Stimulated activated CD4-positive, alpha-beta T cell treated with anti-CD3 and anti-CD28 coated beads, Interleukin-1b, Interleukin-23, amount 100 ng/mL, for 1 hour (primary cell): ENCODE measurements at places on chromosomes 5 and 9.

DNA sequence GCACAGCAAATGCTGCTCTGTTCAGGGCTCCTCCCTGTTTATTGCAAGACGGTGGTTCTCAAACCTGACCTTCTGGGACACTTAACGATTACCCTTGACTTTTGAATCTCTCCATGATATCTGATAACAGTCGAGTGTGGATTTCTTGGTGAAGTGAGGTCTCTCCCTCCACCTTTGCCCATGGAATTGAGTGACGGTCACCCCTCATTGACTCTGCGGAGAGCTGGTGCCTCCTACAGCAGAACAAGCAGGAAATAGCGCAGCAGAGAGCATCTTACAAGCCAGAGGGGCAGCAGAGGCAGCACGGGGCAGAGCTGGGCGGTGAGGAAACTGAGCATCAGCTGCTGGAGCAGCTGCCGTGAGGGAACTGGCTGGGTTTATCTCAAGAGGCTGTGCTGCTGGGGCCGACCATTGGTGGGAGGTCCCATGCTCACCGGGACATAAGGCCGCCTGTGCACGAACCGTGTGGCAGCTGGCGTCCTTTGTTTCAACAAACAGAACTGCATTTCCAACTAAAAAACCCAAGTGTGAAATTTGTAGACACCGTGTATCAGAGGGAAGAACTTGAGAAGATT lies 189.8 kb downstream of the MTRR start:
- DNase-seq: no peak

DNA sequence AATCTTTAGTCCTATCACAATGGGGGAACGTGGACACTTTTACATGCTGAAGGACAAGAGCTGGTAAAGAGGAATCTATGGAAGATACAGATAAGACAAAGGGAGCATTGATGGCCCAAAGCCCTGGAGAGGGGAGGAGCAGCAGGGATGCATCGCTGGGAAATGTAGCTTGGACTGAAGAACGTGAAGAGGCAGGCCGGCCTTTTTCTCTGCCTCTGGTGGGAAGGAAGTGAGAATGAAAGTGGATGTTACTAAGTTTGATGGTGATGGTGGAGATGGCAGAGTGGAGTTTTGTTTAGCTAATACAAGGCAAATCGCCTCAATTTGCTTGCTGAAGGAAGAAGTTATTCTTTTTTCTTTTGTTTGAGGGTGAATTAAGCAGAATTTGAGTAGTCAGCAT lies 124.6 kb upstream of the TAF11L2 start:
- no peak for DNase-seq

DNA sequence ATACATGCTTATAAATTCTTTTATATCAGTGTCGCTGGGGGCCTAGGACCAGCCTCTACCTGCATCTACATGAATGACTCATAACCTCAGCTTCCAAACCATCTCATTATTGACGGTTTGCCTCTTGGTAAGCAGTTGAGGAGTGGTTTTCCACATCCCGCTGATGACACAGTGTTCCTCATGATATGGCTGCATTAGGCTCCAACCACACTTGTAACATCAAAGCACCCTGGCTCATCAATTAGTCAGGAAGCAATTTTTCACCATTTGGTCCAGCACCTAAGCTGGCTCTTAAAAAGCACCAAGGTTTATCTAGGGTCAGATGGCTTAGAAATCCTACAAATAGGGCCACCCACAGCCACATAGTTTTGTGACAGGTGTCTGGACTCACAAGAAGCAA lies 402.4 kb downstream of the ARHGEF28 start:
- no peak for DNase-seq

- DNase-seq: no peak
These were observed 38.6 kb downstream of the HMCN2 start for GRCh38 chr9:130304116-130304515.
